Lung (tissue), 17 donors: ENCODE measurements at places on chromosomes 11 and 22.

- no peak overlapping the region for H3K27ac ChIP-seq
- H3K4me1 ChIP-seq = no peaks in the 10 kb centered on the region
- H3K27me3 ChIP-seq = no peaks in the 10 kb centered on the region
- no peak overlapping the region for H3K4me3 ChIP-seq
- no peak for DNase-seq
- no peaks in the 10 kb centered on the region for H3K36me3 ChIP-seq
Observed at GRCh38 chr11:22566293-22566692, 59.3 kb downstream of the FANCF start.

GRCh38 chr22:25536589-25536988 is 27.9 kb upstream of the GRK3 start:
- peak; percentile 90 for DNase-seq
- H3K27ac ChIP-seq = no peak overlapping the region
- no peaks in the 10 kb centered on the region for H3K36me3 ChIP-seq
- no peaks in the 10 kb centered on the region for H3K27me3 ChIP-seq
- no peak overlapping the region for H3K4me3 ChIP-seq

DNA sequence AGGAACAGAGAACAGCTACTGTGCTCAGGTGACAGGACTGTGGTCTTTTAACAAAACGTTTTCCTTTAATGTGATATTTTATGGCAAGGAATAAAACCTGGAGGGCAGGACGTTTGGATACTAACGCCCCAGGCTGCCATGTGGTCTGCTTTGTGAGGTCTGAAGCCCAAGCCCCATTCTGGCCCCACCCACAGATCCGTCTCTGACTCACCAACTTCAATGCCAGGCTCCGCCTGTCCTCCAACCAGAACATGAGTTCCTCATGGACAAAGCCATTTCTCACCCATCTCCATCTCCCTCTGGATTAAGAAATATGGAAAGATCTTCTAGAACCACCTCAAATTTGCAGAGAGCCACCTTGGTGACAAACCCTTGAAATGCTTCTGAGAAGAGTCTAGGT is 148.8 kb downstream of the CRYBB2 start:
- no peaks in the 10 kb centered on the region for H3K4me1 ChIP-seq
- H3K36me3 ChIP-seq = peaks cover 18% of the 10 kb centered on the region
- no peak overlapping the region for H3K27ac ChIP-seq
- no peak for DNase-seq
- no peak overlapping the region for H3K4me3 ChIP-seq
- no peaks in the 10 kb centered on the region for H3K27me3 ChIP-seq

GRCh38 chr11:104073950-104074705 is 37.7 kb downstream of the DDI1 start:
- H3K4me3 ChIP-seq = no peak overlapping the region
- H3K27ac ChIP-seq = no peak overlapping the region
- H3K36me3 ChIP-seq = no peaks in the 10 kb centered on the region
- DNase-seq = no peak

- H3K4me3 ChIP-seq = no peak overlapping the region
- peak overlapping the region; percentile 26 for H3K27ac ChIP-seq
- no peaks in the 10 kb centered on the region for H3K27me3 ChIP-seq
- H3K4me1 ChIP-seq = peaks cover 3% of the 10 kb centered on the region
Observed at GRCh38 chr11:11582011-11582701, 39.6 kb downstream of the GALNT18 start.

- H3K27ac ChIP-seq = no peak overlapping the region
- peaks cover 6% of the 10 kb centered on the region for H3K4me1 ChIP-seq
- no peaks in the 10 kb centered on the region for H3K36me3 ChIP-seq
- DNase-seq = no peak
Observed at GRCh38 chr11:114040706-114041211, 18.8 kb upstream of the ZBTB16 start.

GRCh38 chr22:37368058-37368457 is 59.2 kb downstream of the ELFN2 start:
- H3K36me3 ChIP-seq = no peaks in the 10 kb centered on the region
- H3K27ac ChIP-seq = no peak overlapping the region
- no peak overlapping the region for H3K4me3 ChIP-seq
- no peak for DNase-seq

- no peaks in the 10 kb centered on the region for H3K4me1 ChIP-seq
- no peaks in the 10 kb centered on the region for H3K27me3 ChIP-seq
- no peaks in the 10 kb centered on the region for H3K36me3 ChIP-seq
- no peak overlapping the region for H3K27ac ChIP-seq
Observed at GRCh38 chr11:109076870-109077269, 345.1 kb upstream of the C11orf87 start.

GRCh38 chr22:47966316-47966715 is 1203.9 kb downstream of the TBC1D22A start:
- H3K27ac ChIP-seq = no peak overlapping the region
- no peaks in the 10 kb centered on the region for H3K27me3 ChIP-seq
- DNase-seq = no peak
- H3K36me3 ChIP-seq = no peaks in the 10 kb centered on the region

- no peaks in the 10 kb centered on the region for H3K27me3 ChIP-seq
- DNase-seq = no peak
- H3K4me1 ChIP-seq = no peaks in the 10 kb centered on the region
- peaks cover 5% of the 10 kb centered on the region for H3K36me3 ChIP-seq
- H3K4me3 ChIP-seq = no peak overlapping the region
Observed at GRCh38 chr11:76004400-76004799, 189.4 kb downstream of the UVRAG start.

DNA sequence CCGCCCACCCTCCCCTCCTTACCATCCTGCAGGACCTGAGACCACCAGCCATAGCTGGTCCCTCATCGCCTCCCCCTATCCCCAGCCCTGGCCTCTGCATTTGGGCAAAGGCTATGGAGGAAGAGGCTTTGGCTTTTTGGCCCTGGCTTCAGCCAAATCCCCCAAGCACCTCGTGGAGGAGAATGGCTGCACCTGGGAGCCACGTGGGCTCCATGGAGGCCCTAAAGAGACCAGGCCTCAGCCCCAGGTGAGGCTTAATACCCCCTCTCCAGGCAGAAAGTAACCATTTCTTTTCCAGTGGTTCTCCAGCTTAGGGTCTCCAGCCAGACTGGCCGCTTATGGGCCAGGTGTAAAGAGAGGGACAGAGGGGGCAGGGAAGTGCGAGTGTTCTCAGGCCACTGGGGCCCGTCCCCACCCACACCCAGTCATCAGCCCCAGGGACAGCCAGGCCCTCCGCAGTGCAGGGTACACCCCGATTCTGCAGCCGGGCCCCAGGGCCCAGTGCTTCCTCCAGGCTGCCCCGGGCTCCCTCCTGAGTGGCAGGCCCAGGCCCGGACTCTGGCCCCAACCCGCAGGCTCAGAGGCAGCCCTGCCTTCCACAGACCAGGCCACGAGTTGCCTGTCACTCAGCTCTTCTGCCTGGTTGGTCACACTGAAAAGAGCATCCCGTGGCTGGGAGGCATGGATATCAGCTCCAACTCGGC is 26.4 kb downstream of the CDKN1C start:
- no peaks in the 10 kb centered on the region for H3K36me3 ChIP-seq
- no peak for DNase-seq
- H3K27ac ChIP-seq = no peak overlapping the region
- H3K4me3 ChIP-seq = no peak overlapping the region
- H3K27me3 ChIP-seq = peaks cover 5% of the 10 kb centered on the region
- peaks cover 18% of the 10 kb centered on the region for H3K4me1 ChIP-seq

DNA sequence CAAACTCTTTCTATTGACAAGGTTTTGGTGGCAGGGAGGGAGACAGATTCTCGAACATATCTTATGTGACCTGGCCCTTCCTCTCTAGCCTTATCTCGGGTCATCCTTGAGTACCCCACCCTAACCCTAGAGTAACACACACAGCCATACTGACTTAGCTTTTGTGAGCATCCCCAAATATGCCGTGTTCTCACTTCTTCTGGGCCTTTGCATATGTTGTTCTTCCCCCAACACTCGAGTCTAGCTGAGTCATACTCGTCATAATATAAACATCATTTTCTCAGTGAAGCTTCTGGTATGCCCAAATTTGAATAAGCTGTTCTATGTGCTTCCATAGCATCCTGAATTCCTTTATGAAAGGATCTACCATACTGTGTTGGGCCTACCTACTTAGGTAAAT is 8.0 kb downstream of the TTC17 start:
- peak; percentile 56 for DNase-seq
- H3K36me3 ChIP-seq = peaks cover 16% of the 10 kb centered on the region
- no peak overlapping the region for H3K27ac ChIP-seq
- no peak overlapping the region for H3K4me3 ChIP-seq

GRCh38 chr22:50215297-50216054 is 14.7 kb downstream of the SELENOO start:
- no peak overlapping the region for H3K4me3 ChIP-seq
- no peak for DNase-seq
- H3K36me3 ChIP-seq = peaks cover 54% of the 10 kb centered on the region
- no peak overlapping the region for H3K27ac ChIP-seq
- H3K4me1 ChIP-seq = no peaks in the 10 kb centered on the region
